ENCODE measurements at places on chromosomes 7 and 10.

DNA sequence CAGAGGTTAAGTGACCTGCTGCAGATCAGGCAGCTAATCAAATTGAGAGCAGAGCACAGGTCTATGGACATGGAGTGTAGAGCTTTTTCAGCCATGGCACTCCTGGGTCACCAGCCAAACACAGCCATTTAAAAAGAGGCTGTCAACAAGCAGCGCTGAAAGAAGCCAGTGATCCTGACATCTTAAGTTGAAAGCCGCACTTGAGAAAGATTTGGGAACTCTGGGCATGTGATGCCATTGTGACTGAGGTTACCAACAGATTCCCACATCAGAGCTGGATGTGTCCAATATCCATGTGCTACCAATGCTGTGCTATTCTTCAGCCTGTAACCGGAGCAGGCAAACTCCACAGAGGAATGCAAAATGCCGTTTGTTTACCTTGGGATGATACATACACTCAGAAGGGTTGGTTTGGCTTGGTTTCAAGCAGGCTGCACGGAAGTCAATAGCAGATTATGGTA, 56.2 kb upstream of the ABLIM1 start:
- DNase-seq: no peak

DNA sequence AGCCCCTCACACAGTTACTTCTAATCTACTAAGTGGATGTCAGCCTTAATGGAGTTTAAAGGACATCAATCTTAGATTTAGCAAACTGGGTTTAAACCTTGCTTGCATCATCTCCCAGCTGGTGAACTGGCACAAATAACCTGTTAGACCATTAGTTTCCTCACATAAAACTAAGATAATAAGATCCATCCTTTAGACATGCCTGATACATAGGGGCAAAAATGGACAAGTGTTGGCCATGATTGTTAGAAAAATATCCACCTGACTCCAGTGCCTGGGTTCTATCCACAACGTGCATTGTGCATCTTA, 439.1 kb downstream of the TNS3 start:
- DNase-seq: no peak

DNA sequence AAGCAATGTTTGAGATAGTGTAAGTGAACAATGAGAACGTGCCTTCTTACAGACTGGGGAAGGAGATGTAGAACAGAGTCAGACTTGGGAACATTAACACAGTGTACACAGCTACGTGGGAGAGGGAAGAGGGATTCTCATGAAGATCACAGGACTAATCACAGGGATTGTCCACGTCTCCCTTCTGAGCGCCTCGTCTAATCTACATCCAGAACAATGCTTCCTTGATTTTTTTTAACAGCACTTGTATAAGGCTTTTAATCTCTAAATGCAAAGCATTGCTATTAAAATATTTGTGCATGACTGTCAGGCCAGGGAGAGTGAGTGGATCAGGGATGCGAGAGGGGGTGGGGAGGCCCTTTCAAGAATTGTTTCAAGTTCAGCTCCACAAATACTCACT, 62.7 kb downstream of the MET start:
- no peak for DNase-seq

DNA sequence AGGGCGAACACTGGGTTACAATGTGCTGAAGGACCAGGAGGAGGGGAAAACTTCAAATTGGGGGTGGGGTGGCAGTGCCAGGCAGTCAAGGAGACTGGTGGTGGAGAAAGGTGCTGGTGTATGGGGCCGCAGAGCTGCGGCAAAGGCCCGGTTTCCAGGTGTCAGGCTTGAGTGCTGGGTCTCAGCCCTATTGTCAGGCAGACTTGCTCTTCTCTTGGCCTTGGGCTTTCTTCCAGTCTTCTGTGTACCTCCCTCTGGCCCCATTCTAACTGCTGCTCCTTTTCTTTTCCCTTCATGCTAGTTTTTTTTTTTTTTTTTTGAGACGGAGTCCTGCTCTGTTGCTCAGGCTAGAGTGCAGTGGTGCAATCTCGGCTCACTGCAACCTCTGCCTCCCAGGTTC, 51.0 kb downstream of the POLR3A start:
- DNase-seq: no peak

DNA sequence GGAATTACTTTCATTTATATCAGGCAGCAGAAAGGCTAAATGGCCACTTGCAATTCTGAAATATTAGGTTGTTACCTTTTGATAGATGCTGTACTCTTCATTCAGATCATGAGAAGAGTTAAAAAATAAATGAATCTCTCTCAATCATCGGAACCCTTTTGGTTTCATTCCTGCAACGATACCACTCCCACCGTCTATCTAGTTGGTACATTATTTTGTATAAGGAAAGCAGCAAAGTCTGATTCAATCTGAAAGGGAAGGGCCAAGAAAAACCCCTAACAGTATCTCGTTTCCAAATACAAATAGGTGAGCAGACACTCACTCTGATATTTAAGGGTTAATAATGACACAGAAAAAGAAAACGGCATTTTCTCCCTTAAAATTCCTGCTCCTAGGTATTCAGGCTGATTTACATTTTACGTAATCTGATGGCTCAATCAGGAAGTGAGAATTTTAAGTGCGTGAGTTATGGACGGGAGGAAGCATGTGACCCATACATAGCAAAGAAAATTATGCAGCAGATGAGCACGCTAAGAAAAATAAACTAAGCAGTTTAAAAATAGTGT, 209.4 kb upstream of the KLF14 start:
- DNase-seq: no peak

DNA sequence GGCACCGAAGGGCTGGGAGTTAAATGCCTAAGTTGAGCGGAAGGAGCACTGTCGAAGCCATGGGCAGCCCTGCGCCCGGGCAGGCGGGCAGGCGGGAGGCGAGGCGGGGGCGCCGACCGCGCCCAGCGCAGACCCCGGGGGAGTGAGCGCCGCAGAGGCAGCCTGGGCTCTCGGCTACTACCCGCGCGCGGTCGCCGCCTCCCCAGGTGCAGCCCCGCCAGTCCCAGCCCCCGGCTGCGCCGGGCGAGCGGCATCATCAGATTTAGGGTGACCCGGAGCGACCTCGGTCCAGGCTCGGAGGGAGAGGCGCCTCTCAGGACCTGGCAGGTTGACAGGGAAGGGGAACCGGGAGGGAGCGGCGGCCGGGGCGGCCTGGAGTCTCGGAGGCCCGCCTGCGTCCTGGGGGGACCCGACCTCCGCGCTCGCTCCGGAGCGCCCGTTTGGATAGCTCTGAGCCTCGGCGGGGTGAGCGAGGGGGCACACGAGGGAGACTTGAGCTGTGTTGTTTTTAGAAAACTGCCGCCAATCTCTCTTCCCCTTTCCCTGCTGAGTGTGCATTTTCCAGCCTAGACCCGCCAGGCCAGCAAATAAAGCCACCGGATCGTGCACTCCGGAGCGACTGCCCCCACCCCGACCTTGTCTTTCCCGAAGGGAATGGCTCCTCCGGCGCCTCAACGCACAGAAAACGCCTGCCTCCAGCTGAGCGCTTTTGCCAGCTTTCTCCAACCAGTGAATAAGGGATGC, 2.3 kb upstream of the NRP1 start:
- no peak for DNase-seq

- DNase-seq: no peak
Measured at GRCh38 chr7:152338561-152338960, 97.2 kb downstream of the KMT2C start.

GRCh38 chr10:108275895-108276685, 1111.6 kb upstream of the SORCS1 start:
- no peak for DNase-seq

DNA sequence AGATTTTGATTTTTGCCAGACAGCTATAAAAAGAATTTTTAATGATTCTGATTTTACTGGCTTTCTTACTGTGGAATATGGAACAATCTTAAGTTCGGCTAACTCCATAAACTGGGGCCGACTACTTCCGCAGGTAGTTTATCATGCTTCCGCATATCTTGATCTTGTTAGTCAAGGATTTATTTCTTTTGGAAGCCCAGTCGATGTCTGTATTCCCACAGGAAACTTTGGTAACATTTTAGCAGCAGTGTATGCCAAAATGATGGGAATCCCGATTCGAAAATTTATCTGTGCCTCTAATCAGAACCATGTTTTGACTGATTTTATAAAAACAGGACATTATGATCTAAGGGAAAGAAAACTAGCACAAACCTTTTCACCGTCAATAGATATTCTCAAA, 8.1 kb downstream of the THNSL1 start:
- DNase-seq: no peak

GRCh38 chr10:119817991-119818888, 54.4 kb downstream of the MCMBP start:
- DNase-seq: no peak

GRCh38 chr7:94289071-94289470, 105.6 kb upstream of the COL1A2 start:
- DNase-seq: no peak

- no peak for DNase-seq
Measured at GRCh38 chr10:95249467-95249866, 41.3 kb downstream of the PDLIM1 start.

DNA sequence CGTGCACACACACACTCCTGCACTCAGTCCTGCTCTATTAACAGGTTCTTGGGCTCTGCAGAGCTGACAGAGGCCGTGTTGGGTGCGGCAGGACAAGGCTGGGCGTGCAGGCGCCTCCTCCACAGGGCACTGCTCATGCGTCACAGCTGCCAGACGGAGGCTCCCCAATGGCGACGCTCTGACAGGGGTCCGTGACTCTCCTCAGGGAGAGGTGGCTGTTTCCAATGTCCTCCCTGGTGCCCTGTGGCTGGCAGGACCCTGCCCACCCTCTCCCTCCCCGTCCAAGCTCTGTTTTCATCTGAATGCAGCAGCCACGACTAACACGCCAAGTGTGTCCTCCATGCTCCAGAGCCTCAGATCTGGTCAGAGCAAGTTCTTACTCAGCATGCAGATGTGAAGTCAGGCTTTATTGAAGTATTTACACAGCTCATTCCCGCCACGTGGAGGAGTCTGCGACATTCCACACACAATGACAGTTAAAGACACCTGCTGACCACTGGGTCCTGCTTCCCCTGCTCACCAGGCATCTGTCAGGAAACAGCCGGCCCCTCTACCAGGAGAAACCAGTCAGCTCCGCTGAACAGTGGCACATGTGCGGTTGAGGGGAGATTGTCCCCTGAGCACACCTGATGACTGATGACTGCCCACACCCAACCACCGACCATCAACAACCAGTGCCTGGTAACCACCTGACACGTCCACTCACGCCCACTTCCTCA, 116.7 kb downstream of the VIPR2 start:
- no peak for DNase-seq

DNA sequence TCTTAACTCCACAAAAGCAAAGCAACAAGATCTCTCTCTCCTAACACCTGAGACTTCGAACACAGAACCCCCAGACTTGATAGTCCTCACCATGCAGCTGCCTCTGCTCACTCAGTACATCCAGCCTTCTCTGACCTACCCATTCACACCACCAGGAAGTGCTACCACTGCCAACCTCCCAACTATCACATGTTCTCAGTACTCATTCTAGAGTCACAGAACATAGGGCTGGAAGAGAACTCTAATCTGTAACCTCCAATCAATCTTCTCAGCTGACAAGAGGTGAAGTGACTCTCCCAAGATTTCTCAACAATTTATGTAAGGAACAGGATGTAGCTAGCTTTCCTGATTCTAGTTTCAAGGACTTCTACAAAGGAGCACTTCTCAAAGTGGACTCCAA, 3.8 kb downstream of the NUDCD3 start:
- no peak for DNase-seq

- DNase-seq: no peak
Measured at GRCh38 chr7:74479066-74479781, 25.5 kb downstream of the GTF2IRD1 start.

- DNase-seq: no peak
Measured at GRCh38 chr7:37411444-37412034, 37.1 kb downstream of the ELMO1 start.

GRCh38 chr10:104128214-104128613, 6.2 kb downstream of the SFR1 start:
- no peak for DNase-seq

DNA sequence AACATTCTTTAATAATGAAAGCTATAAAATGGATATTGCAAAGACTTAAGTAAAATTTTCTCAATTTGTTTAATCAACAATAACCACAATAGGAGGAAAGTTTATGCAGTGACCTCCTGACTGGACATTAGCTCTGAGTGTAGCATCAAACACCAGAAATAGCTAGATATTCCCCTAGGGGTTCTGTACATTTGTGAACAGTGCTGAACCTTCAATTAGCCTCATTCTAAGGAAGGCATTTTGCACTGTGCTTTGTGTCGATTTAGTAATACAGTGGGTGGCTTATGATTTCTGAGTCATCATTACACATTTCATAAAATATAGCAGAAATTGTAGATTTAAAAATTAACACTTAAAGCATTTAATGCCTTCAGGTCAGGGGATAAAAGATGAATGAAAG, 367.3 kb upstream of the PCDH15 start:
- no peak for DNase-seq

DNA sequence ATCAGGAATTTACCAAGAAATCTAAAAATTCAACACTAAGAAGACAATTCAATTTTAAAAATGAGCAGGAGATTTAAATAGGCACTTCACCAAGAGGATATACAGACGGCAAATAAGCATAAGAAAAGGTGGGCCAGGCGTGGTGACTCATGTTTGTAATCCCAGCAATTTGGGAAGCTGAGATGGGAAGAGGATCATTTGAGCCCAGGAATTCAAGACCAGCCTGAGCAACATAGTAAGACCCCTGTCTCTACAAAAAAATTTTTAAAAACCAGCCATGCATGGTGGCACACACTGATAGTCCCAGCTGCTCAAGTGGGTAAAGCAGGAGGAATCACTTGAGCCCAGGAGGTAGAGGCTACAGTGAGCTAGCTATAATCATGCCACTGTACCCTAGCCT, 3.5 kb upstream of the AKR1D1 start:
- no peak for DNase-seq

GRCh38 chr7:30713392-30713791, 31.1 kb upstream of the CRHR2 start:
- no peak for DNase-seq

DNA sequence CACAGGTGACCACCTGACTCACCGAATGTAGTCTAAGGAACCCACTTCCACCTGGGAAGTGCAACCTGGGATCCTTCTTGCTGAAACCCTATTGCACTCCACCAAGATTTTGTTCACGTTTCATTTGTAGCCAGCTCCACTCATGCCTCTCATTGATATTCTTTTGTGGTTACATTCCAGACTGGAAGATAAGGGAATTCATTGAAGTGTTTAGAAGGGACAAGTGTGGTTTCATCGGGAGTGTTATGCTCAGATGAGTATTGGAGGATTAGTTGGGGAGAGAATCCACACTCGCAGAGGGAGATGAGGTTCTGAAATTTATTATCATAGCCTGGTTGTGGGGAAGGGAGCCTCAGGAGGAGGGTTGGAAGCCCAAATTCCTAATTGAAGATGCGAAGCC, 320.4 kb downstream of the KCNMA1 start:
- DNase-seq: no peak

- DNase-seq: no peak
Measured at GRCh38 chr7:111535142-111535870, 27.0 kb downstream of the IMMP2L start.

- no peak for DNase-seq
Measured at GRCh38 chr10:2938869-2939268, 128.5 kb upstream of the PFKP start.

- DNase-seq: no peak
Measured at GRCh38 chr7:71613313-71613712, 481.4 kb downstream of the GALNT17 start.

Measured in stimulated activated CD8-positive, alpha-beta memory T cell treated with anti-CD3 and anti-CD28 coated beads, Interleukin-2, amount 100 ng/mL, for 1 hour (primary cell).